ENCODE measurements at places on chromosomes 1 and 21.

DNA sequence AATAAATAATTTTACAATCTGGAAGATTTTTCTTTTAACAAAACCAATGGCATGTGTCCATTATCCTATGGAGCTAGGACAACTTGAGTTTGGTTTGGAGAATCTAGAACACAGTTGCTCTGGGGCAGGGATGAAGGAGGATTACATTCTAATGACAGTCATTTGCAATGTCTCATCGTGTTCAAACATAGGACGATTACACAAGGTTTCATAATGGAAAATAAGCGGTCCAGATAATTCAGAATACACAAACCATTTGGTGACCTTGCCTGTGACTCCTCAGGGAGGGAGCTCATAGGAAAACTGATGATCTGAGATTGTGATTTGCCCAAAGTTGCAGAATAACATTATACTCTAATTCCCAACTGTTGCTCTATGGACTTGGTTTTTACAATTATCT lies 27.6 kb upstream of the RGL1 start:
- DNase-seq = no peak

- peak; percentile 74 for DNase-seq
These were observed 5.8 kb upstream of the SDHB start for GRCh38 chr1:17059391-17060305.

DNA sequence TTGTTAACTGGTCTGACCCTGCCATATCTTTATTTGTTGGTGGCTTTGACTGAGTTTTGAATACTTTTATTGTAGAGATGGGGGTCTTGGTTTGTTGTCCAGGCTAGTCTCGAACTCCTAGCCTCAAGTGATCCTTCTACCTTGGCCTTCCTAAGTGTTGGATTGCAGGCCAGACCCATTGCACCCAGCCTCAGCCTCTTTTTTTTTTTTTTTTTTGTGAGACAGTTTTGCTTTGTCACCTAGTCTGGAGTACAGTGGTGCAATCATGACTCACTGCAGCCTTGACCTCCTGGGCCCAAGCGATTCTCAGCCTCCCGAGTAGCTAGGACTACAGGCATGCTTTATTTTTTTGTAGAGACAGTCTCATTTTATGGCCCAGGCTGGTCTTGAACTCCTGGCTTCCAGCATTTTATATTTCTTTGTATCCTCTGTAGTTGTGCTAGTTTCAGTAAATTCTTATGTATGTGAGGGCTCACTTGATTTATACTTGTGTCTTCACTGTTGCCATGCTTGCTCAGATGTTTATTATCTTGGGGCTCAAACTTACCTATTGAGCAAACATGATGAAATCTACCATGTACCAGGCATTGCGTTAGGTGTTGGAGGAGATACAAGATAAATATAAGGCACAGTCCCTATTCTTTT lies 24.1 kb downstream of the THRAP3 start:
- peak; percentile 84 for DNase-seq

DNA sequence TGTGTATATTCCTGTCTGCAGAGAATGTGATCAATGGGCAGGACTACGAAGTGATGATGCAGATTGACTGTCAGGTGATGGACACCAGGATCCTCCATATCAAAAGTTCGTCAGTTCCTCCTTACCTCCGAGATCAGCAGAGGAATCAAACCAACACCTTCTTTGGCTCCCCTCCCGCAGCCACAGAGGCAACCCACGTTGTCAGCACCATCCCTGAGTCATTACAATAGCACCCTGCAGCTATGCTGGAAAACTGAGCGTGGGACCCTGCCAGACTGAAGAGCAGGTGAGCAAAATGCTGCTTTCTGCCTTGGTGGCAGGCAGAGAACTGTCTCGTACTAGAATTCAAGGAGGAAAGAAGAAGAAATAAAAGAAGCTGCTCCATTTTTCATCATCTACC lies 65.2 kb downstream of the OLFML2B start:
- no peak for DNase-seq

GRCh38 chr1:28126783-28127490 lies 38.5 kb upstream of the EYA3 start:
- peak; percentile 83 for DNase-seq

DNA sequence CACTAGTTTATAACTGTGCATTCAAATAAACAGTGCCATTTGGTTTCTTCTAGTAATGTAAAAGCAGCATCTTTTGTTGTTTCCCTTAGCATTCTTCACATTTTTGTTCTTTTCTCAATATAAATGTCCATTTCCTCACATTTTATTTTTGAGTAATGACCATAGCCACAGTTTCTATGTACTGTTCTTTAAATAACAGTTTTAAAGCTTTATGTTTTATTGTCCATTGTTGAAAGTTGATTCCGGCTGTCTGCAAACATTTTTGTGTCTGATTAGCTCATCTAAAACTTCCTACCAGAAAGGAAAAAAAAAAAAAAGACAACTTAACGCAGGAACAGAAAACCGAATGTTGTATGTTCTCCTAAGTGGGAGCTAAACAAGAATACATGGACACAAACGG lies 139.7 kb downstream of the MAGI3 start:
- no peak for DNase-seq

- DNase-seq = no peak
These were observed 423.5 kb upstream of the ADAMTS5 start for GRCh38 chr21:27390384-27390783.

- peak; percentile 20 for DNase-seq
These were observed 9.0 kb downstream of the GSTM5 start for GRCh38 chr1:109721042-109721441.

DNA sequence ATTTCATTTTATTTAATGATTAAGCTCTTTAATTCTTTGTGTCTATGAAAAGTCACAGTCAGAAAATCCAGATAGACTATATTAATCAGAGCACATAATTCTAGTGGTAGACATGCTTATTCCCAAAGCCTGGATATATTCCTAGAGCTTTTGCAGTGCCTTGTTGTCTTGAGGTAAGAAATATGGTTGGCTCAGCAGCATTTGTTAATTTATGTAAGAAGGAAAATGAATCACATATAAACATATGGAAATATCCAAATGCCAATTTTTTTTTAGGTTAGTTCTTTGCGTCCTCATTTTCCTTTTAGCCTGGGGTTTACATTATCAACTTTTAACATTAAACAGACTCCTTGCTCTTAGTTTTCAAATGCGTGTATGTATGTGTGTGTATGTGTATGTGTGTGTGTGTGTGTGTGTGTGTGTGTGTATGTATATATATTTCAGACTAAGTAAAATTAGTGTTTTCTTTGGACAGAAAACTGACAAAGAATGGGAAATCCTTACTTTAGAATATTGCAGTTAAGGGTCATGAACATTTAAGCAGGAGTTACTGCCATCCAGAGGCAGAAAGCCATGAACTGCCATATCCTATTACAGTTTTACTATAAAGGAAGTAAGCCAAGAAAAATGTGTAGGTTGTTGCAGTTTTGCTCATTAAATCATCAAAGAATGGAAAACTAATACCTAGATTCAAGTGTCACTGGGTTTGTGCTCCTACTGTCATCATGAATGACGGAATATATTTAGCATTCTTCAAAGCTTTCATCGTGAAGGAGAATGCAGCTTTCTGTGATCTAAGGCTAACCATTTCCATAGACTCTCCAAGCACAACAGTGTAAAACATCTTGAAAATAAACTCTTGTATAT lies 477.1 kb upstream of the NR5A2 start:
- DNase-seq = no peak

GRCh38 chr1:1287288-1288110 lies 7.3 kb downstream of the SCNN1D start:
- no peak for DNase-seq

GRCh38 chr1:47424336-47424982 lies 8.4 kb downstream of the FOXE3 start:
- peak; percentile 38 for DNase-seq

DNA sequence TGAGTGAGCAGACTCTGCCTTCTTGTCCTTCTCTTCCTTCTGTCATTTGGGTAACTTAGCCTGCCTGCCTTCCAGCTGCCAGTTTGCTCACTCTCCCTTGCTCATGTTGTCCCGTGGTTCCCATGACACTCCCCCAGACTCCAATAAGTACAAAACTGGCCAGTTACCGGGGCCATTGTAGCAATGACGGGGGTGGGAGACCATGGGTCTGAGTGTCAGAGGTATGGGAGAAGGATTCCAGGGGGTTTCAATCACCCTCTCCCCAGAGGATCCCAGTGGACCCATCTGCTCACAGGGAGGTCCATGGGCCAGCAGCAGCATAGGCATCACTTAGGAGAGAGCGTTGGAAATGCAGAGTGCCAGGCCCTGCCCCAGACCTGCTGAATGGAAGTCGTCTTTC lies 51.3 kb downstream of the CAPN9 start:
- no peak for DNase-seq

- DNase-seq = no peak
These were observed 104.9 kb upstream of the PTGFR start for GRCh38 chr1:78385744-78386462.

DNA sequence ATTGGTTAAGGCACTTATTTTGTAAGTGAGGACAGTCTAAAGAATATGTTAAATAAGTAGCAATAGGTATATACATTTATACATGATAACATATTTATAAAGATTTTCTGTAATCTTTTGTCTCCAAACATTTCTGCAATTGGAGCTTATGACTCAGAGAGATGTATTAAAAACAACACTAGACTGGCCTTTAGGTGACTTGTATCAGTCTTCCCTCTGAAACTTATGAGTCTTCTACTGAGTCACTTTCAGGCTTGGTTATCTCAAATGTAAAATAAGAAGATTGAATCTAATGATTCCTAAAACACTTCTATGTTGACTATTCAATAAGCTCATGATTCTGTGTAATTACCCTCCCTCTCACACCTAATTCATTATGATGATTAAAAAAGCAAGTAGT lies 672.6 kb upstream of the NEGR1 start:
- DNase-seq = no peak

GRCh38 chr1:183443011-183443410 lies 24.8 kb upstream of the NMNAT2 start:
- no peak for DNase-seq

GRCh38 chr1:9877962-9878361 lies 32.1 kb downstream of the CTNNBIP1 start:
- no peak for DNase-seq

GRCh38 chr1:55490547-55490946 lies 275.4 kb upstream of the USP24 start:
- no peak for DNase-seq

DNA sequence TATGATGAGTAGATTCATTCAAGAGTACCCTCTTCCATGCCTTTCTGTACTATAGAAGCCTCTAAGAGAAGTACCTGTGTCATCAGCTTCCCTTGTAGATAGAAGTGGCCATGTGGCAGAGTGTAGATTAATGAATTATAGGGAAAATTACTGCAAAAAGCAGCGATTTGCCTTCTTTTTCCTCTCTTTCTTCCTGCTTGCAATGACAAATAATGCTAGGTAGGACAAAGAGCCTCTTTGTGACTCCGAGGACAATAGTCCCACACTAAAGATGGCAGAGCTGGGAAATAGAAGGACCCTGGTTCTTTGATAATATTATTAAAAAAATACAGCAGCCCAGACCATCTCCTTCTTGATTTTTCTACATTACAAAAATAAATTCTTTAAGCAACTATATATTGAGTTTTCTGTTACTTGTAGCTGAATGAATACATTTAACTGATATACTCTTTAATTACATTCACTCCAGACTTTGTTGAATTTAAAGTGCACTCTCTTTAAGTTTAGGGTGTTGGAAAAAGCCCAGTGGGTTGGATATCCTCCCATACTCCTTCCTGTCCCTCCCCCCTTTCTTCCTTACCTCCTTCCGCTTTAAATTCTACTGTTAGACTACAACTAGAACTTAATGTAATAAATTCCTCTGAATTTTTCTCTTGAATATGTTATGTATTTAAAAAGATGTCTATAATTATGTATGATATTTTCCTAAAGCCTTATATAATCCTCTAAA lies 198.2 kb upstream of the APP start:
- no peak for DNase-seq

DNA sequence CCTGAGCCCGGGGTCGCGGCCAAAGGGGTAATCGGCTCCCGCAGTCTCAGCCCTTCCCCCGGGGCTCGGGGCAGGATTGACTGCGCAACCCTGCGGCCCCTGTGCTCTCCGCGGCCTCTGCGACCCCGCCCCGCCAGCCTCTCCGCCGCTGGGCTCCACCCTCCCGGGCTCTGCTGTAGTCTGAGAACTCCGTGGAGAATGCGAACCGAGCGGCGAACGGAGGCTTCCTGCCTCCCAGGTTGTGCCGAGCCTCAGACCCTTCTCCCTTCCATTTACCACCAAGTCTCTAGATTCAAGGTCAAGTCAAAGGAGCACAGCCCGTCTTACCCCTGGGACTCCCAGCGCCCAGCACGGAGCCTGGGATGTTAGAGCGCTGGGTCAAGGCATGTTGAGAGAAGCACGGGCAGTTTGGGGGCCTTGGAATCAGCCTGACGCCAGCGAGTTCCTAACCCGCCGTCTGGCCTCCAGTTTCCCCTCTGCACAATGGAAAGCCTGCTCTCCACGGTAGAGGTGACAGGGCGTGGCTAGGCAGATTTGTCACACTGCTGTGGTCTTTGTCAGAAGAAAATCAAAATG lies 3.0 kb downstream of the ATP2B4 start:
- no peak for DNase-seq

GRCh38 chr1:71196685-71197084 lies 115.8 kb upstream of the ZRANB2 start:
- DNase-seq = no peak

DNA sequence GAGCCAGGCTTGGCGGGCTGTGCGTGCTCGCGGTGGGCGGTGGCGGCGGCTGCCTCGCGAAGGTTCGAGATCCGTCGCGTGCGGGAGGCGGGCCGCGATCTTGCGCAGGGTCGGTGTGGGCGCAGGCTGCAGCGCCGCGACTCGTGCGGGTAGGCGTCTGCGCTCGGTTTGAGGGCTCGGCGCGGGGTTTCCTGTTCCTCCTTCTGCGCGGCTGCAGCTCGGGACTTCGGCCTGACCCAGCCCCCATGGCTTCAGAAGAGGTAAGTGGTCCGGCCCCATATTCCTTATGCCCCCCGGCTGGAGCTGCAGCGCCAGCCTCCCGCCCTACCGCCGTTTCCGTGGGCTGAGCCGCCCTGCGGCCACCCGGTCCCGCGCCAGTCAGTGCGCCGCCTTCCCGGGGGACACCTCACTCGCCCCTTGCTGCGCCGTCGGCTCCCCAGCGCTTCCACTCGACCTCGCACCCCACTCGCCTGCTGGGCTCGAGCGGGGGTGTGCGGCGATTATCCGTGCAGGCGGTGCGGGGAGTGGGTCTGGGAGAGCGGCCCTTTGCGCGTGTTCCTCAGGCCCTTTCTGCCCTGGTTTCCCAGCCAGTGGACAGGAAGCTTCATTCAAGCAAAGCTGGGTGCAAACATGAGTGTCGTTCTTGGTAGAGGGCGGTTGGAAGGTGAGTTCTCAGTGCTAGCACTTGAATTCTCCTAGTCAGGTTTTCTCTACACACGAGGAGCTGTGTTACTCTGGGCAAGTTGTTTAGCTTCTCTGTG lies at the start of gene CACYBP:
TSS of gene CACYBP (plus strand) at position 12 of the 761 bp plus-strand sequence. CDS start at position 246, 234 bp downstream.
- peak; percentile 30 for DNase-seq

- no peak for DNase-seq
These were observed 132.2 kb downstream of the TLR5 start for GRCh38 chr1:223010582-223011504.

GRCh38 chr1:186283374-186283773 lies 91.7 kb downstream of the TPR start:
- DNase-seq = no peak
